IPS DF 6.9 (cell line): ENCODE measurements at places on chromosomes 7 and 10.

- no peak for DNase-seq
These were observed 170.3 kb downstream of the NRP1 start for GRCh38 chr10:33164060-33164709.

DNA sequence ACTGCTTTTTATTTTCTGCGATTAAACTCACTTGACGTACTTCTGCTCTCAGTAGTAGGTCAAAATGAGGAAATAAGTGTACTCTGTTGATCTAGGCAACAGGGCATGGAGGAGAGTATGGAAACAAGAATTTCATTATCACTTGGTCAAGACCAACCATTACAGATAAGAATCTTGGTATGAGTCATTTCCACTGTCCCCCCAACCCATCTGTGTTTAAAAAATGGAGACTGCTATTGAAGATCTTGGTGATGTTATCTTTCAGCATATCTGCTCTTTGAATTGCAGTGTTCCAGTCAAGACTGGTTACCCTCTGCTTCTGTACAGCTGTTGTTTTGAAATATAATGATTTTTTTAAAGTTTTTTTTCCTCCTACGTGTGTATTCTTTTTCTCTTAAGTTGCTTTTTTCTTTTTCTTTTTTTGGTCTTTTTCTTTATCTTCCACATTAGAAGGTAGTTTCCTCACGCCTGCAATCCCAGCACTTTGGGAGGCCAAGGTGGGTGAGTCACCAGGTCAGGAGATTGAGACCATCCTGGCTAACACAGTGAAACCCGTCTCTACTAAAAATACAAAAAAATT is 11.7 kb downstream of the STAM start:
- DNase-seq: no peak

DNA sequence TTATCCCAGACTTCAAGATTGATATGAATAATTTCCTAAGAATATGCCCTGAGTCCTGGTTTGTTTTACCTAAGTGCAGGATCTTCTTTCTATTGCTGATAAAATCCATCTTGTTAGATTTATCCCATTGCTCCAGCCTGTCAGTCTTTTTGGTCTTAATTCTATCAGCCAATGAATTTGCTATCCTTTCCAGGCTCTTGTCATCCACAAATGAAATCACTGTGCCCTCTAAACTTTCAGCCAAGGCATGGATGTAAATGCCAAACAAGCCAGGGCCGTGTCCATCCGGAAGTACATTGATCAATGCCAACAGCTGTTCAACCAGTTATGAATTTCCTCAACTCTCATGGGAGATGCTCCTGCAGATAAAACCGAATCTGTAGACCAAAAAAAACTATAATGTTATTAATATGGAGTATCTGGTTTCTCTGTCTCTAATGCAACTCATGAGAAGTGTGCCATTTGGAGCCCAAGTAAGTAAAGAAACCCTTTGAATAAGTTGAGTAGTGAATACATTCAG is 40.0 kb downstream of the NPY start:
- DNase-seq: no peak

- no peak for DNase-seq
These were observed 272.0 kb upstream of the KLF6 start for GRCh38 chr10:4057021-4057420.

DNA sequence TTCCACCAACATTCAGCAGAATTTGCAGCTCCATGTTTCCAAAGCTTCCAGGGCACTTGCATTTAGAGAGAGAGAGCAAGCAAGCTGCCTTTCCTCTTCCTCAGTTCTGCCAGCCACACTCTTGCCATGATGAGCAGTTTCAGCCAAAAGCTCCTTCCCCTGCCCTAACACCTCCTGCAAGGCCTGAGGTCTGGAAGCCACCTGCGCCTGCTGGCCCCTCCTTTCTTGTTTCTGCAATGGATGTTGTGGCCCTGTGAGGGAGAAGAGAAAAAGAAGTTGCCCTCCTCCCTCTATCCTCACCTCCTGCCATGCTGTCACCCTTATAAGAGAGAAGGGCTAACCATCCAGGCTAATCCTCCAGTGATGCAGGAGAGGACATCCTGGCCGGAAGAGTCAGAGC is 48.7 kb downstream of the IKZF1 start:
- DNase-seq: no peak

- no peak for DNase-seq
These were observed 16.2 kb downstream of the HSPB1 start for GRCh38 chr7:76318488-76319353.
